Activated T-helper 2 cell treated with anti-CD3 and anti-CD28 coated beads, Interferon-gamma antibody, Interleukin-2, Interleukin-4, amounts not matched to agents 10 μg/mL and 5 μg/mL and 100 μg/mL, durations not matched to agents 14 hours and 24 hours and 36 hours (primary cell): ENCODE measurements at places on chromosomes 3 and 15.
A peak's percentile ranks its signal among the peaks of the same experiment; 100 is the strongest.

DNA sequence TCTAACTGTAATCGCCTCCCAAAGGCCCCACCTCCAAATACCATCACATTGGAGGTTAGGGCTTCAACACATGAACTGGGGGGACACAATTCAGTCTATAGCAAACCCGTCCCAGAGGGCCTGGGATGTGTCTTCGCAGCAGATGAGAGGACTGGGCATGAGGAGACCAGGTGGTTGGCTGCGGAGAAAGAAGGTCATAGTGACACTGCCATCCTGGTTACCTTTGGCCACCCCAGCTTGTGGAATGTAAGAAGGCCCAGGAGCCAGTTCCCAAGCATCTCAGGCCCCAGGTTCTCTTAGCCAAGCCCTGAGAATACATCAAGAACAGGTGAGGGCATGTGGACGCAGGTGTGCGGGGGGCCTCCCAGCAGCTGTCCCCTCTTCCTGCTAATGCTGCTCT is 6.4 kb upstream of the RARRES1 start:
- no peak for DNase-seq
- no peak overlapping the region for H3K4me3 ChIP-seq
- H3K4me1 ChIP-seq: peaks cover 11% of the 10 kb centered on the region

DNA sequence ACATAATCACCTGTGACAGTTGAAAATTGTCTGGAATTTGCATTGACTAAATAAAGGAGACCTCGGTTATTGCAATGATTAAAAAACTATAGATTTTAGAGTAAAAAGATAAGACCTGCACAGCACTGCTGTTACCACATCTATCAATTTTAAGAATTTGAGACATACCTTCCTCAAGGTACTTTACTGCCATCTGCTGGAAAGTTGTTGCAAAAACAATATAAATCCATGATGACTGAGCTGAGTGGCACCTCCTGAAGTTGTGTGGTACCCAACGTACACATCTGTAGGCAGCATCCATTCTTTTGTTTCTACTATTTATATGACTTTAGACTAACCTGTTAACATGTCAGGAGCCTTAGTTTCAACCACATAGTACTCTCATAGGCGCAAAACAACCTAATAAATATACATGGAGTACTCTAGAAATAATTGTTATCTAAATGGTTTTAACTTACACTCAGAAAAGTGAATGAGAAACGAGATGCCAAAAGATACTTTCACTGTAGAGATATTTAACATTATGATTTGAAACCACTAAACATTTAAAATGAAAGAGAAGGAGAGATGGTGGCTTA is 106.7 kb downstream of the GHSR start:
- no peak overlapping the region for H3K4me3 ChIP-seq
- no peaks in the 10 kb centered on the region for H3K27me3 ChIP-seq
- no peak overlapping the region for H3K27ac ChIP-seq
- DNase-seq: no peak

DNA sequence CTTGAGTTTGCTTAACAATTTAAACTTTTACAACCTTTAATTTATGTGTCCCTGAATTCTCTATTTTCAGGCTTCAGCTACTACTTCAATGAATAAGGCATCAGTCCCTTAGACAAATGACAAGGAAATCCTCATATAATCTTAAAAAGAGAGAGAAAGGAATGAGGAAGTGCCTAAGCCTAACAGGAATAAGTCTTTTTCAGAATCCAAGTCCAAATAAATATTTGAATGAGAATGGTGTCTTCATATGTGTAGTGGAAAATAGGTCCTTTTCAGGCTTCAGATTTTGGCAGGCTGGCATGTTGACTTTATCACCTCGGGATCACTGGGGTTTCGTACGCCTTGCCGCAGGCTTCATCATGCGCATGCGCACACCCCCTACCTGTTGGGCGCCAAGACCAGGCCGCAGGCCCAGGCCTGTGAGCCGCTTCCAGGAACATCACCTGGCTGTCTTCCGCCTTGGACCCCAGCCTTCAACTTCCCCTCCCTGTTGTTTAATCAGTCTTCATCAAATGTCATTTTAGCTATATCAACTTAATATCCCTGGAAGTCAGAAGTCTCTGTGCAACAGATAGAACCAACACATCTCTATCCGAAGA is 334.5 kb downstream of the SOX2 start:
- H3K4me3 ChIP-seq: no peak overlapping the region
- DNase-seq: no peak
- no peak overlapping the region for H3K27ac ChIP-seq

GRCh38 chr3:77626157-77626556 is 586.3 kb downstream of the ROBO2 start:
- no peaks in the 10 kb centered on the region for H3K27me3 ChIP-seq
- H3K4me1 ChIP-seq: no peaks in the 10 kb centered on the region
- H3K27ac ChIP-seq: no peak overlapping the region
- DNase-seq: no peak

DNA sequence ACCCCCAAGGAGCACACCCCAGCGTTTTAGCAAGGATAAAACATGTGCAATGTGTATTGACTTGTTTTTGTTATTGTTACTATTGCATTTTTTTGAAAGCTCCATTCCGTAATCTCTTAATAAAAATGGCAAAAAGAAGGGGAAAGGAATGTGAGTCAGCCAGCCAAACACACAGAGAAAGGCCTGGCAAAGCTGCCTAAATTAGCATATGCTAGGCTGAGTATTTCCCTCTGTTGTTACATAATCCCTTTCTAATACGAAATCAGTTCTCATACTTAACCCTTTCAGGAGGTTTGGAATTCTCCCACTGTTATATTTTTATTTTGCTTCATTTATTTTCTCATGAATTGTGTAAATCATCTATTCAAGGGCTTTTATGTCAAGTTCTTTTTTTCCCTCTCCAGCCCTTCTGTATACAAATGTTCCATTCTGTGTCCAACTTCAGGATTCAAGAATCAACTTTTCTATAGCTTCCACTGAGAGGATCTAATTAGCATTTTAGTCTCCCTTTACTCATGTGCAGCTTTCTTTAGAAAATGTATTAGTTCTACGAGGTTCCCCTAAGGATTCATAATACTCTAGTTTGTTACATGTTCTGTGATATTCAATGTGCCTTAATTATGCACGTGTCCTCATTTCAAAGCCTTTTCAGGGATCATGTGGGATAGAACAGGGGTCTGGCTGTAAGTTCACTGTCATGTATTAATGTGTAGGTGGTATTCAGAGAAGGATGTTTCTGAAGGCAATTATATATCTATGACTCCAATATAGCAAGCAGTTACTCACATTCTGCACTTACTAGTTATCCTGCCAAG is 9.2 kb downstream of the CADM2 start:
- DNase-seq: no peak
- no peaks in the 10 kb centered on the region for H3K27me3 ChIP-seq
- no peaks in the 10 kb centered on the region for H3K36me3 ChIP-seq

DNA sequence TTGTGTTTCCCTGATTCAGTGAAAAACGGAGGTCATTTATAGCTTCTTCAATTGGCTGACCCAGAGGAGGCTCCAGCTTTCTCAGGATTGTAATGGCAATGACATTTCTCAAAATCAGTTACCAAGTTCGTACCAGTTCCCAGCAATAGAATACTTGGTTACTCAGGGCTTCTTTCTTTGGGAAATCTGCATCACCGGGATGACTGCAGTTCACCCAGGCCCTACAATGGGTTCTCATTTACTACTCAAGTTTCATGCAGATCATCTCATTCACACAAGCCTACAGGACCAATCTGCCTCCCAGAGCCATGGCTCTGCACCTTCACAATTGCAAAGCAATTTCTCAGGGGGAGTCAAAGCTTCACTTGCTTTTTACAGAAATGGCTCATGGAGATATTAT is 109.6 kb downstream of the FHIT start:
- DNase-seq: no peak
- peaks cover 3% of the 10 kb centered on the region for H3K4me1 ChIP-seq
- H3K27me3 ChIP-seq: peaks cover 2% of the 10 kb centered on the region

DNA sequence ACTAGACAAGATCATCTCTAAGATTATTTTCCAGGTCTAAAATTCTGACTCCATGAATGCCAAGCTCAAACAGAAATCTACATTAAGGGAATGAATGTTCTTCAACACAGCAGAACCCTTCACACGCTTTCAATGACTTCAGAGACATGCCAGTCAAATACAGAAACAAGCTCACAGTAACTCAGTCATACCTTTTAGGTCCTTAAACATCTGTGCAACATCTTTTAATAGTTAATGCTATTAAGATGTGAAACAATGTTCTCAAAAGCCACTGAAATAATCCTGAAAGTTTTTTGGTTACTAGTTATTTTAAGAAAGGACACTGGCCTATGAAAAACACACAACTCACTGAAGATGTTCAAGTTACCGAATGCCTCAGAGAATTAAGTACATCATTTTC is 2.5 kb downstream of the DLG1 start:
- peaks cover 14% of the 10 kb centered on the region for H3K27me3 ChIP-seq
- DNase-seq: no peak
- peaks cover 45% of the 10 kb centered on the region for H3K4me1 ChIP-seq
- peak overlapping the region; percentile 0 for H3K4me3 ChIP-seq
- H3K36me3 ChIP-seq: peaks cover 41% of the 10 kb centered on the region

- no peak overlapping the region for H3K4me3 ChIP-seq
- DNase-seq: no peak
- no peak overlapping the region for H3K27ac ChIP-seq
- no peaks in the 10 kb centered on the region for H3K36me3 ChIP-seq
- peaks cover 7% of the 10 kb centered on the region for H3K27me3 ChIP-seq
Measured at GRCh38 chr15:62958528-62959363, 83.8 kb upstream of the TPM1 start.

DNA sequence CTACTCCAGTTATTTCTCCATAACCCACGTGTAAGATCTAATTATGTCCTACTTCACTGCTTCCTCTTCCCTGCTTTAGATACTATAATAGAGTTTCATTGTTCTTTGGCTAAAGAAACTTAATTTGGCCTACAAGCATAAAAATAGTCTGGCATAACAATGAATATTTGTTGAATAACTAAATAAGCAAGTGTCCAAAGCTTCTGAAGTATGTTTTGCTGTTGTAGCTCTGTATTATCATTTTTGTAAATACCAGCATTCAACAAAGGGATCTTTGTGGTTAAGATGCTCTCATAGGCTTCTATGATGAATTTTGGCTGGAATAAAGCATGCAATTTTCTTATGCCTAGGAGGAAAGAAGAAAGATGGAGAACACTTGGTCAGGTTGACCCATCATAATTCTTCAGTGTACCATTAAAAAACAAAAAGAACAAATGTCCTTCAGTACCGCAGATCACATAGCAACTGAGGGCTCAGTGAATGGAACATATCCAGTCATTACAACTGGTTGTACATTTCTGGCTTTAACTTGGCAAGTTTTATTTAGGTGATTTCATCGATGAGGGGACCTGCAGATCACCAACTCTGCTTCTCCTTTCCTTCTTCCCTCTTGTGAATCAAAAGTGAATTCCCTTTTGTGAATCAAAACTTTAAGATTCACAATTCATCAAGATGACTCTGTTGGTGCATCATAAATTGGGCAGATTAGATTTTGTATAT is 465.9 kb upstream of the TGFBR2 start:
- H3K4me3 ChIP-seq: no peak overlapping the region
- H3K27ac ChIP-seq: no peak overlapping the region
- H3K4me1 ChIP-seq: no peaks in the 10 kb centered on the region
- H3K36me3 ChIP-seq: no peaks in the 10 kb centered on the region
- no peak for DNase-seq

DNA sequence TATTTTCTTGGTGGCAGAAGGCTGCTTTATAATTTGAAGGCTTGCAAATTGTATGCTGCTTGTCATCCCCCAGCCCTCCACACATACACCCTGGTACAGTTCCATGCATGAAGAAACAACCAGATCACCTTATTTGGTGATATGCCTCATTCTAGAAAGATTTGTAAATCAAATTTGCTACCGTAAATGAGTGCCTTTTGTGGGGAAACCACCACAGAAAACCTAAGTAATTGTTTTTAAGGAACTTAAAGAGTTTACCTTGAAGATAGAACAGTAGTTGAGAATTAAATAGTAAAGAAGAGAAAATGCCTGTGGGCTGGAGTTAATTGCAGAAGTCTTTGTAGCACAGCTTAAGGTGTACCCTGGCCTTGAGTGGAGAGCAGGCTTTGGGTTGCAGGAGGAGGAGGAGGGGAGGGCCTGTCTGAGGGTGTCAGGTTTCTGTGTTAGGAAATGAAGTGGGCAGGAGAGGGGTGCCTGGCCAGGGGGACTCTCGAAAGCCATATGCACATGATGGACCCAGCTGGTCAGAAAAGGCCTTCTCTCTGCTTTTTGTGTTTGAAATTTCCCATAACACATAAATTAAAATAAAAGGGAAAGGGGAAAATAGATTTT is 6.9 kb downstream of the NIPA2 start:
- H3K27ac ChIP-seq: no peak overlapping the region
- no peak overlapping the region for H3K4me3 ChIP-seq
- peaks cover 69% of the 10 kb centered on the region for H3K36me3 ChIP-seq
- no peak for DNase-seq
- H3K4me1 ChIP-seq: peaks cover 32% of the 10 kb centered on the region
- H3K27me3 ChIP-seq: no peaks in the 10 kb centered on the region

DNA sequence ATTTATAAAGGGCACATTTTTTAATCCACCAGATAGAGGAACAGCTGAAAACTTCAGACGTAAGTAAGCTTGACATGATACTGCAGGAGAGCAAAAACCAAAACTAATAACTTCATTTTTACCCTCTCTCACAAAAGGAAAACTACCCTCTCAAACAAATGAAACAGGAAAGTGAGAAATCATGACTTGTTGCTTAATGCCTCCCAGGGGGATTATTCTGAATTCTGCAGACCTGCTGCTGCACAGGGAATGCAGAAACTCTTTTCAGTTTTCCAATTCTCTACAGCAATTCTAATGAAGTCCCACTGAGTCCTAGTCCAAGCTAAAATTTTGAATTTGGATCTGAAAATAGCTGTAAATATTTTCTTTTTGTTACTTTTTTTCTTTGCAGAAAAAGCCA is 637.1 kb upstream of the CCDC54 start:
- H3K36me3 ChIP-seq: no peaks in the 10 kb centered on the region
- DNase-seq: no peak
- no peaks in the 10 kb centered on the region for H3K27me3 ChIP-seq
- H3K4me1 ChIP-seq: no peaks in the 10 kb centered on the region
- H3K27ac ChIP-seq: no peak overlapping the region

DNA sequence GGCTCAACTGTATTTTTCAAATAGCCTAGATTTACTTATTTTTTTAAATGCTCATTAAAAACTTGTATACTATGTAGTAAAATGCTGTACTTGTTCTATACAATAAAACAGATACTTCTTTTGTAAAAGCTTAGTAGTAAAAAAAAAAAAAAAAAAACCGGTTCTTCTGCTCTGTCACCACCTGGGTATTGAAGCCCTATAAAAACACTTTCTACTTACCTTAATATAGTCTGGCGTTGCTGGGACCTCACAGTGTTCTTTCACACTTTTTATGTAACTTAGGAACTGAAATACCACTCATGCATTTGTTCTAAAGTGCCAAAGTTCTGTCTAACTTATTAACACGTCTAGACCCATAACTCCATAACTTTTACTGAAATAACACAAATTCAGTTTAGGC is 61.4 kb downstream of the TASOR start:
- peaks cover 3% of the 10 kb centered on the region for H3K4me1 ChIP-seq
- DNase-seq: no peak
- H3K27ac ChIP-seq: peak overlapping the region; percentile 28
- H3K36me3 ChIP-seq: peaks cover 81% of the 10 kb centered on the region
